Activated T-helper 1 cell treated with anti-CD3 and anti-CD28 coated beads, Interleukin-2, amount 50 U/mL, for 16 hours (primary cell): ENCODE measurements at places on chromosomes 16 and 17.

GRCh38 chr17:601926-602303, 112.7 kb downstream of the VPS53 start:
- no peak for DNase-seq

- no peak for DNase-seq
These were observed 13.4 kb upstream of the KCNG4 start for GRCh38 chr16:84253173-84253572.

- no peak for DNase-seq
These were observed 162.6 kb upstream of the XYLT1 start for GRCh38 chr16:17633181-17633951.

GRCh38 chr16:89593841-89594240, 18.3 kb downstream of the CPNE7 start:
- DNase-seq = no peak

DNA sequence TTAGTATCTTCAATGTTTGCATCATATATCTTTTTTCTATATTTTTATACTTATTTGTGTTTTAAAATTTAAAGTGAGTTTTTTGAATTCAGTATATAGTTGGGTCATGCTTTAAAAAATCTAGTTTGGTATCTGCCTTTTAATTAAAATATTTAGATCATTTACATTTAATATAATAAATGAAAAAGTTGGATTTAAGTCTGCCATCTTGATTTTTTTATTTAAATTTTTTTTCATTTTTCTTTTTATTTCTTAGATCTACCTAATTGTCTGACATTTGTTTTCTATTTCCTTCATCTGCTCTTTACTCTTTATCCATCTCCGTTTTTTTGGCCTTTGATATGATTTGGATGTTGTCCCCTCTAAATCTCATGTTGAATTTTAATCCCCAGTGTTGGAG, 50.0 kb upstream of the N4BP1 start:
- DNase-seq = no peak

DNA sequence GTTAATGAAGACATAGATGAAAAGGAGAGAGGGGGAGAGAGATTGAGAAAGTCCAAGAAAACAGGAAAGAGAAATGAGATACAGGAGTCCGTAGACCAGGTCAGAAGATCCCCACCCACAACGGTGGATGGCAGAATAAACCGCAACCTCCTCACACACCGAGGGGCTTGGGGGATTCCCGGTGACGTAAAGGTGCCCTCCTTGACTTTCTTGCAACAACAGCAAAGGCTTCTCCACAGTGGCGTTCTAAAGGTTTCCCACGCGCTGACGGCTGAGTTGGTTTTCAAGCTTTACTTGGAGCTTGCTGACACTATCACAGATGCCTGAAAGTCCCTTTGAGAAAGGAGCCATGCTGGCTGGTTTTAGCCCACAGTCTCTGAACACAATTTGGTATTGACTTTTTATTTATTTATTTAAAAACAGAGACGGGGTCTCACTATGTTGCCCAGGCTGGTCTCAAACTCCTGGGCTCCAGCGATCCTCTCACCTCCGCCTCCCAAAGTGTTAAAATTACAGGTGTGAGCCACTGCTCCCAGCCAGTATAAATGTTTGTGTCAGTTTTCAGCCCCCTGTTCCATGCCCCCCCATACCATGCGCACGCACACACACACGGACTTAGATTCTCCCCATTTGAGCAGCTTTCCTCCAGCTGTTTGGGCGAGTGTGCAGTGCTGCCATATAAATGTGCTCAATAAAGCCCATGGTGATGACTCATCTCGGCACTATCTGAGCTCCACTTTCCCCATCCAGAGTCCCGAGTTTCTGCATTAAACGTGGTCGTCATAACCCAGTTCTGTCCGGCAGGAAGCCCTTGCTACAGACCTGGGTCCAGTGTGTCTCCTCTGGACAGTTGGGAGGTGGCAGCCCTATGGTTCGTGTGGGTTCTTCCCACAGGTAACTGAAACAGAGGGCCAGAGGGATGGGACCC, 33.0 kb upstream of the SEC14L1 start:
- DNase-seq = peak; percentile 33

- DNase-seq = no peak
These were observed at the start of gene PROCA1 for GRCh38 chr17:28711723-28712031. TSS of gene PROCA1 (minus strand) at chr17:28711888. CDS start at chr17:28711660, 228 bp downstream.

GRCh38 chr17:63838631-63839171, 3.8 kb downstream of the SMARCD2 start:
- DNase-seq = no peak

- no peak for DNase-seq
These were observed 1.3 kb downstream of the MAPK8IP3 start for GRCh38 chr16:1707193-1707790.

DNA sequence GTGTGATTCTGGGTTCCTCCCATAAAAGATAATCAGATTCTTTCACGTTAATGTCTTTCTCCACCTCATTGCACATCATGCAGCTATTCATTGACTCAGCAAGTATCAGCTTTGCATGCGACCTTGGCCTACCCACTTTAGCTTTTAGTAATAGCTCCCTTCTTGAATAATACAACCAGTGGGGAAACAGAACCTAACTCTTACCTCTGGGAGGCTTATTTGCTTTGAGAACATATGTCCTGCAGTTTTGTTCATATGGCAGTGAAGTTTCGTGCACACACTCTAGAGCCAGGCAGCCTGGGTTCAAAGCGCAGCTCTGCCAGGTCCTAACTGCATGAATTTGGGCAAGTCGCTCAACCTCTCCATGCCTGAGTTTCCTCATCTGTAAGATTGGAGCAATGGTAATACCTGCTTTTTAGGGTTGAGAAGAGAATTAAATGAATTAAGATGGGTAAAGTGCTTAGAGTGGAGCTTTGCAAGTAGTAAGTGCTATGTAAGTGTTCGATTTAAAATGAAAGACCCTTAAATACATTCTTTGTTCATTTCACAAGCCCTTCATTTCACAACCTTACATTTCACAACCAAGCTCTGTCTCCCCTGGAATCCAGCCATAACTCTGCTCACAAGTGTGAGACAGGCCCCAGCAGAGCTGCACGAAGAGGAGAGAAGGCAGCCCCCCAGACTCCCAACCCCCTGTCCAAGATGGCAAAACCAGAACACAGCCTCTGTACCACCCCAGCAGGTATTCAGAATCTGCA, 29.3 kb downstream of the MAPT start:
- DNase-seq = no peak

- DNase-seq = no peak
These were observed 17.6 kb downstream of the ABCC1 start for GRCh38 chr16:15966836-15967546.

DNA sequence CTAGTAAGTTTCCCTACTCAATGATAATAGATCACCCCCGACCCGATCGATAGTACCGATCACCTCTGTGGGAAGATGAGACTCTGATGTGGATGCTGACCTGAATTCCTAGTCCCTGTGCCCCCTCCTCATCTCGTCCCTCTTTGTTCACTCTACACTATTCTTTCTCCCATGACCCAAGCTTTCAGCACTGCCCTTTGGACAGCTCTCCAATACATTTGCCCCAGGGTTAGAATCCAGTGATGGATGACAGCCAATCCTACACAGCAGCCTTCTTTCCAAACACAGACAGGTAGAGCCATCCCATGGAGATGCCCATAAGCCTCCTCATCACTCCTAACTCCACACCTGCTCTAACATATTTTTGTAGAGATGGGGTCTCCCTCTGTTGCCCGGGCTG, 141.1 kb downstream of the GSG1L start:
- no peak for DNase-seq

DNA sequence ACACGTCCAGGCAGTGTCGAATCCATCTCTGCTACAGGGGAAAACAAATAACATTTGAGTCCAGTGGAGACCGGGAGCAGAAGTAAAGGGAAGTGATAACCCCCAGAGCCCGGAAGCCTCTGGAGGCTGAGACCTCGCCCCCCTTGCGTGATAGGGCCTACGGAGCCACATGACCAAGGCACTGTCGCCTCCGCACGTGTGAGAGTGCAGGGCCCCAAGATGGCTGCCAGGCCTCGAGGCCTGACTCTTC, 7.2 kb upstream of the CD68 start:
- DNase-seq = no peak
